SK-N-SH (cell line): ENCODE measurements at places on chromosomes 7 and 10.
A peak's percentile ranks its signal among the peaks of the same experiment; 100 is the strongest.

DNA sequence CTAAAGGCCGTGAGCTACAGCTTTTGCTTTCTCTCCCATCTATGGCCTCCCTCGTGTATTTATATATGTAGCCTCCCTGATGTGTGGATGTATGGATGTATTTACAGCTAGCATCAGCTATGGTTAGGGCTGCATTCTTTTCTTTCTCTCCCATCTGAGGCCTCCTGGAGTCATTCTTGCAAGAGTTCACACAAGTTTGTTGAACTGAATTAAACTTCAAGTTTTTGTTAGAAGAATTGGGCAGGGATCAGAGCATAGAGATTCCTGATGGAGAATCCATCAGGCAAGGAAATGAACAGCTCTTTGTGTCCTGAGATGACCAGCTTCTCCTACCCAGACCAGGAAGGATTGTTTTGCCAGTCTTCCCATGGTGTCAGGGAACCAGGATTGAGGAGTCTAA is 60.3 kb downstream of the AHCYL2 start:
- no peak for DNase-seq
- no peak overlapping the region for H3K4me3 ChIP-seq
- H3K27ac ChIP-seq, result no peak overlapping the region
- H3K27me3 ChIP-seq, result no peaks in the 10 kb centered on the region

GRCh38 chr10:90167174-90168064 is 466.0 kb downstream of the KIF20B start:
- DNase-seq, result no peak
- no peaks in the 10 kb centered on the region for H3K36me3 ChIP-seq
- no peaks in the 10 kb centered on the region for H3K27me3 ChIP-seq
- no peaks in the 10 kb centered on the region for H3K4me1 ChIP-seq
- no peak overlapping the region for H3K27ac ChIP-seq

DNA sequence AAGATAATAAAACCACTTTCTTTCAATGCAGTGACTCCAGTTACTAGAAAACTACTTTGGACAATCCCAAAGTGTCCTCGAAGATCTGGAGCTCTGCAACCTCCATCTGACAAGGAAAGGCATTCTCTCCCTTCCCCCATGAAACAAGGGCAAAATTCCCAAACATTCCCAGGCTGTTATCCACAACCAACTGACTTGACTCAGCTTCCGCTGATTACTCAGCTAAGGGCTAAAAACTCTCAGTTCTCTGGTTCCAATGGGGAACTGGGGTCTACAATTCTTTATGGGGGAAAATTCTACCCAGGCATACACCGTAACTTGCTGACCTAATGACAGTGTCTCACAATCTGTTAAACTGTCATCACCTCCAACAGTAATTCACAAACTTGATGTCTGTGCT is 48.4 kb downstream of the SFMBT2 start:
- no peaks in the 10 kb centered on the region; the same call in 1 of the 2 replicates for H3K36me3 ChIP-seq
- no peak overlapping the region for H3K4me3 ChIP-seq
- no peaks in the 10 kb centered on the region for H3K4me1 ChIP-seq
- no peak for DNase-seq
- H3K27ac ChIP-seq, result no peak overlapping the region

- no peak for DNase-seq
- H3K27ac ChIP-seq, result no peak overlapping the region
- no peaks in the 10 kb centered on the region for H3K36me3 ChIP-seq
- H3K4me3 ChIP-seq, result no peak overlapping the region
- no peaks in the 10 kb centered on the region for H3K4me1 ChIP-seq
These were observed 31.0 kb upstream of the CBLL1 start for GRCh38 chr7:107712896-107713295.

DNA sequence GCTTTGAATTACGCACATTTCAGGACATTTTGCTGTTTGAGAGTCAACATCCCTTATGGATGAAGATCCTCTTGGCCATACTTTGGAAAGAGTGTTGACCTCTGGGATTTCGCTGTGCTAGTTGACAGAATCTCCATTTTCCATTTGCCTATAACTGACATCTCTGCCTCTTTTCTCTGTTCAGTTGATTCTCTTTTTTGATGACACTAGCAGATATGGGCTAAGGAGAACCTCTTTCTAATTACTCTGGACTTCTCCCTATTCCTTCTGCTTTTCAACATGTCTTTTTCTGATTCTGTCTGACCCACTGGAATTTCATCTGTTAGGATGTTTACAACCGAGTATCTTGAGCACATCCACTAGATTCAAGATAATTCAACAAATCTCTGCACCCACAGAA is 311.5 kb downstream of the CAMK1D start:
- no peaks in the 10 kb centered on the region for H3K27me3 ChIP-seq
- no peak for DNase-seq
- H3K4me1 ChIP-seq, result no peaks in the 10 kb centered on the region; the same call in 1 of the 2 replicates
- no peak overlapping the region for H3K4me3 ChIP-seq

GRCh38 chr7:111041577-111041976 is 49.4 kb upstream of the LRRN3 start:
- H3K27me3 ChIP-seq, result no peaks in the 10 kb centered on the region
- DNase-seq, result no peak
- H3K4me3 ChIP-seq, result no peak overlapping the region
- no peak overlapping the region for H3K27ac ChIP-seq

DNA sequence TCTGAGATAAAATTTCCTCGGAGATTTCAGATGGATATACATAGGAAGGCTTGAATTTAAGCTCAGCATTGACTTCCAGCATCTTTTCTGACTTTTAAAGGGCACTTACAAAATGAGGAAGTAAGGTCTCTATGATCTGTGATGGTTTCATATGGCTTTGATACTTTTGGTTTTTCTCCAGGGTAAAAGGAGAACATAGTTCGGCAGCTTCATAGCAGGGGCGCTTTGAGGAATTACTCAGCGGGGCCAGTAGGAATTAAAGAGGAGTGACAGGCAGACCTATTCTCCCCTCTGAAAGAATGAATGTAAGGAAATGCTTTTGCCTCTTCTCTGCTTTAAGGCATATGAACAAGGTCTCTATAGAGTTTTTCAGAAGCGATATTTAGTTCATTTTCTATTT is 80.0 kb upstream of the PCDH15 start:
- no peaks in the 10 kb centered on the region for H3K36me3 ChIP-seq
- no peak for DNase-seq
- no peak overlapping the region for H3K4me3 ChIP-seq
- H3K4me1 ChIP-seq, result no peaks in the 10 kb centered on the region
- no peak overlapping the region for H3K27ac ChIP-seq

DNA sequence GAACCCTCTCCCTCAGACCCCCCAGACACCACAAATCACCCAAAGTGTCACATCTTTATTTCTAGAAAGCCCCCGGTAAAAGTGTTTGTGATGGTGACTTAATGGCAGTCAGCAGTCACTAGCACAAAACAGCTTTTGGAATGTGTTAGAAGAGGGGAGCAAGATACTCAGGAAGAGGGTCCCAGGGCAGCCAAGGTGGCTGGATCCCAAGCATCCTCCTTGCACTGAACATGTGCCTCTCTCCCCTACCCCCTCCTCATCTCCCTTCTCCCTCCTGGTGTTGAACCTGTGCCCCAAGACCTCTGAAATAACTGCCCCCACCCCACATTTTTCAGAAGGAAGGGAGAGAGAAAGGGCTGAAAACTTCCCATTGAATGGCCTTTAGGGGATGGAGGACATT is 37.8 kb upstream of the MXI1 start:
- H3K27me3 ChIP-seq, result peaks cover 27% of the 10 kb centered on the region; the same call in 1 of the 2 replicates
- no peak overlapping the region for H3K27ac ChIP-seq
- no peak overlapping the region for H3K4me3 ChIP-seq
- H3K4me1 ChIP-seq, result no peaks in the 10 kb centered on the region

DNA sequence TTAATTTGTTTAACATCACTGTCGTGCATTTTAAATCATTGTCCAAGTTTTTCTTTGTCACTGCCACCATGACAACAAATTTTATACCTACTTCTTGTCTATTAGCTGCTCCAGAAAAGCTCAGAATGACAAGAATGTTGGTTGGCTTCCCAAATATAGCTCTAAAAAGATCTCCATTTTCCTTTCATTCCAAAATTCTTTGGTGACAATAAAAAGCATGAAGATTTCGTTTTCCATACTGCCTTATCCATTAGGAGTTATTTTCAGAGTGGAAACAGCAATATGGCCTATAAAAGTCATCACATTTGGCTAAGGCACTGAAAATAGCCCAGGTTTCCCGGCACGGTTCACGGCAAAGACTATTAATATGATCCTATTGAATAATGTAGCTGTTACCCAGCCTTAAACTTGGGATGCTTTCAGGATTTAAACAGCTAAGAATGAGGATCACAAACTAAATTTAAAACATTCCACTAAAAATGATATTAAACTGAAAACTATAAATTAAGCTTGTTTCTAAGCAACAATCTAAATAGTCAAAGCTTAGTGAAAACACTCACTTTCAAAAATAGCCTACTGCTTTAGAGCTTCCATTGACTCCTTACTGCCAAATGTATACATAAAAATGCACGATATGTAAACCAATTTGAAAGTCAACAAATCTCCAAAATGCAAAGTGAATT is 2.7 kb downstream of the CTTNBP2 start:
- no peak overlapping the region for H3K27ac ChIP-seq
- no peak for DNase-seq

DNA sequence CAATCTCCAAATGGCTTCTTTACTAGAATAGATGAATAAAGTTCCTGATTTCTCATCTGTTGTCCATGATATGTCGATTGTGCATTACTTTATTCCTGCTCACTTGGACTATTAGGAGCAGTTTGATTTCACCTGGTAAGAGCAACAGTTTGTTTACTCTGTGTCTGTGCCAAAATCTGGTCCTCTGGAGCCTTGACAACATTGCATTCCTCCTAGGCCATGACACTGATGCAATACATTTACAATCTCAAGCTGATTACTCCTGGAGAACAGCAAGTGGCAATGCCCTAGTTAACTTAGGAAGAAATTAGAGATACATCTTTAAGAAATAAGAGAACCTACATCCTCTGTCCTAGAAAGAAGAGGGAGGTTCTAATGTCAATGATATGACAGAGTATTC is 71.8 kb downstream of the SGCE start:
- no peaks in the 10 kb centered on the region for H3K4me1 ChIP-seq
- peaks cover 37% of the 10 kb centered on the region for H3K36me3 ChIP-seq
- no peaks in the 10 kb centered on the region for H3K27me3 ChIP-seq
- no peak for DNase-seq

- H3K4me1 ChIP-seq, result peaks cover 11% of the 10 kb centered on the region; the same call in 1 of the 2 replicates
- DNase-seq, result no peak
- no peaks in the 10 kb centered on the region for H3K36me3 ChIP-seq
These were observed 46.3 kb upstream of the SHH start for GRCh38 chr7:155858521-155859061.

GRCh38 chr10:8054244-8054493 is 319 bp upstream of the GATA3 start:
- peaks cover 30% of the 10 kb centered on the region for H3K36me3 ChIP-seq
- H3K27ac ChIP-seq, result peak overlapping the region; percentile 98
- H3K4me1 ChIP-seq, result peaks cover 18% of the 10 kb centered on the region; the same call in 1 of the 2 replicates
- H3K27me3 ChIP-seq, result no peaks in the 10 kb centered on the region

- no peaks in the 10 kb centered on the region for H3K36me3 ChIP-seq
- no peak overlapping the region for H3K27ac ChIP-seq
- no peak overlapping the region for H3K4me3 ChIP-seq
These were observed 12.0 kb upstream of the GSAP start for GRCh38 chr7:77427996-77428603.

GRCh38 chr10:132601567-132601966 is 64.0 kb downstream of the INPP5A start:
- no peak overlapping the region for H3K27ac ChIP-seq
- H3K4me3 ChIP-seq, result no peak overlapping the region
- peaks cover 11% of the 10 kb centered on the region; the same call in 1 of the 2 replicates for H3K4me1 ChIP-seq

DNA sequence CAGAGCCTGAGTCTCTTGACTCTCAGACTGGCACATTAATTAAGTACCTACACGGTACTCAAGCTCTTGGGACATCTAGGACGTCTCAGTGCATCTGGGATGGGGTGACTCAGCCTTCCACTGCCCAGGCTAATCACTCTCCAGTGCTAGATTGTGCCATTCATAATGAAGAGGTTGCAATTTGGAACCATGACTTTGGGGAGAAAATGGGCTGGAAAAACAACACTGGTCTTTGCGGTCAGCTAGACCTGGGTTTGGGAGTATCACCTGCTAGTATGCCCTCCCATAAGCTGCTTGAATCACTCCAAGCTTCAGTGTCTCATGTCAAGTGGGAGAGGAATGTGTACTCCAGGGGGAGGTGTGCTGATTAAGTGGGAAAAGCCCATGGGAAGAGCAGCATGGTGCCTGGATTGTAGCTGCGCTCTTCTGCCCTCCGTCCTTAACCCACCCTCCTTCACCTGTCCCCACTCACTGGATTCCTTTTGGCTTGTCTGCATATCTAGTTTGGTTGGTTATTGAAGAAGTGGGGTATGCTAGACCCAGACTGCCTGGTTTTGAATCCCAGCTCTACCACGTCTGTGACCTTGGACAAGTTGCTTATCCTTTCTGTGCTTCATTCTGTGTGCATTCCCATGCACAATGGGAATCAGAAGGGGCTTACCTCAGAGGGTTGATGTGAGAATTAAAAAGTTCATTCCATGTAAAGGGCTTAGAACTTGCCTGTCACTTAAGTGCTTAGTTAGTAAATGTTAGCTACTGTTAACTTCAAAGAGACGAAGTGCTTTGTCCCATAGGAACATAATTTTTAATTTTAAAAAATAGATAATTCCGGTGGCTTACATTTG is 3.8 kb downstream of the NFE2L3 start:
- peak overlapping the region; percentile 90 for H3K27ac ChIP-seq
- H3K36me3 ChIP-seq, result no peaks in the 10 kb centered on the region
- H3K27me3 ChIP-seq, result no peaks in the 10 kb centered on the region
- DNase-seq, result no peak
- peak overlapping the region; percentile 29; the same call in 1 of the 2 replicates for H3K4me3 ChIP-seq
- peaks cover 16% of the 10 kb centered on the region; the same call in 1 of the 2 replicates for H3K4me1 ChIP-seq

DNA sequence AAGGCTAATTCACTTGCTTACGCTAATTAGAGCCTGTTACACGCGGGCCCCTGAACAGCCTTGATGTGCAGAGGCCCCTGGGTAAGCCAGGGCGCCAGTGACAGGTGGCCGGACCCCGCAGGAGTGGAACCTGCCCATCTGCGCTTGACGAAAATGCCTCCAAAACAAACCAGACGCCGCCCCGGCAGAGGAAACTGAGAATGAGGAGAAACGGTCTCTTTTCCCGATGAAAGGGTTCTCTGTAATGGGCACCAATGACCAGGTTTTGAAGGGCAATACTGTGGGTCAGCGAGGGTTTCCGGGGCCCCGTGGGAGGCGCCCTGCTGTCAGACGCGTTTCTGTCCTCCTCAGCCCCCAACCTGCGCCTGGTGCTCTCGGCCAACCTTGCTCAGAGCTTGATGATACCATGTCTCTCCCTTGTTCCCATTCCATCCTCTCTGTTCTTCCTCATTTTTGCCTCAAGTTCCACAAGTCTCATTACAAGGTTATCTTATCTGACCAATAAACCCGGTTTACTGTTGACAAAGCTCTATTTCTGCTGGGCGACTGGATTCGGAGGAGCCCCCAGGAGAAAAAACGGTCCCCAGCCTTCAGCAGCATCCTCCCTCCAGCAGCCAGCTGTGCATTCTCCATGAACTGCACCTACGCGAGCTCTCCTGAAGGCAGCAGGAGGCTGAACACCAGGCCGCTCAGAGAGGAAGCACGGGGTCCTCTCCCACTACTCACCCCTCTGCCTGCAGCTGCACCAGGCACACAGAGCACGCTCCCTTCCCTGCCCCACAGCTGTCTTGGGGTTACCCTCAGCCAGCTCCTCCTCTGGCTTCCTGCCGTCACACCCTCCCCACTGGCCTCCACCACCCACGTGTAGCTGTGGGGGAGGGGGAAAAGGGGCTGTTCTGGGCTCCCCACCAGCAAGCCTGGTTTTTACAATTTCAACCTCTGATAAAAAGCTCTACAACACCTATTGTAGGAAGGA is 202.0 kb downstream of the MAD1L1 start:
- H3K4me3 ChIP-seq, result no peak overlapping the region

- no peak for DNase-seq
- no peak overlapping the region for H3K4me3 ChIP-seq
- no peak overlapping the region for H3K27ac ChIP-seq
- H3K4me1 ChIP-seq, result no peaks in the 10 kb centered on the region
- no peaks in the 10 kb centered on the region for H3K27me3 ChIP-seq
These were observed 88.0 kb upstream of the CTTNBP2 start for GRCh38 chr7:117961235-117961634.
